ENCODE measurements at places on chromosomes 16 and 17. TPM values are rescaled to one million over a fixed set of nuclear protein-coding genes. Genes with fewer than 3 reads are reported as not detected.

The SLC5A11 gene
- 0.11 TPM for total RNA-seq

GRCh38 chr17:3558603-3559269, 1.1 kb upstream of the TRPV3 start:
- DNase-seq, result peak; percentile 11

The UMOD gene
- not detected for total RNA-seq

- DNase-seq, result no peak
Observed at GRCh38 chr17:13415871-13416416, 185.8 kb downstream of the HS3ST3A1 start.

GRCh38 chr16:79627092-79627491, 26.6 kb upstream of the MAF start:
- no peak for DNase-seq

DNA sequence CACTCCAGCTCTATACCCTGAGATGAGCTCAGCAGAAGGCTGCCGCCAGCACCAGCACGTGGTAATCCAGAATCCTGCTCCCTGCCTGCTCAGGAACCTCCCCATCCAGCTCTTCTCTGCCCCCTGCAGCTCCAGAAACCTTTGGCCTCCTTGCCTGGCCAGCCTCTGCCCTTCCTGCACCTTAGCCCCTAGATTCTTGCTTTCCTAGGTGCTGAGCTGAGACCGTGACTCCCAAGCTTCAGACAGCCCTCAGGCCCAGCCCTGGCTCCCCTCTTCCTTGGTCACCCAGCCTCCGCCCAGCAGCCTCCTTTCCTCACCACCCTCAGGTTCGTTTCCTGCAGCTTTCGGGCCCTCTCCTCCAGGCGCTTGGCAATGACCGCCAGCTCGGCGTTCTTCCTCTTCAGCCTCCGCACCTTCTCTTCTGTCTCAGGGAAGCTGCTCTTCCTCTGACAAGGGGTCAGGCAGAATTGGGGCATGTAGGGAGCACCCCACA, 2.6 kb downstream of the TSPOAP1 start:
- DNase-seq, result no peak

DNA sequence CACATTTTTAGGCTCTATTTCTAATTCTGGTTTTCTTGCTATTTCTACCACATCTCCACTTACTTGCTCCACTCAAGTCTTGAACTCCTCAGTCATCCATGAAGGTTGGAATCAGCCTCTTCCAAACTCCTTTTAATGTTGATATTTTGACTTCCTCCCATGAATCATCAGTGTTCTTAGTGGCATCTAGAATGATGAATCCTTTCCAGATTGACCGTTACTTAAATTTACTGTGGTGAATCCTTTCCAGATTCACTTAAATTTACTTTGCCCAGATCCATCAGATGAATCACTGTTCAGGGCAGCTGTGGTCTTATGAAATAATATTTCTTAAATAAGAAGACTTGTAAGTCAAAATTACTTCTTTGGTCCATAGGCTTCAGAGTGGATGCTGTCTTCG, 32.4 kb downstream of the CLTC start:
- no peak for DNase-seq

GRCh38 chr16:80122115-80122514, 418.7 kb upstream of the DYNLRB2 start:
- DNase-seq, result no peak

DNA sequence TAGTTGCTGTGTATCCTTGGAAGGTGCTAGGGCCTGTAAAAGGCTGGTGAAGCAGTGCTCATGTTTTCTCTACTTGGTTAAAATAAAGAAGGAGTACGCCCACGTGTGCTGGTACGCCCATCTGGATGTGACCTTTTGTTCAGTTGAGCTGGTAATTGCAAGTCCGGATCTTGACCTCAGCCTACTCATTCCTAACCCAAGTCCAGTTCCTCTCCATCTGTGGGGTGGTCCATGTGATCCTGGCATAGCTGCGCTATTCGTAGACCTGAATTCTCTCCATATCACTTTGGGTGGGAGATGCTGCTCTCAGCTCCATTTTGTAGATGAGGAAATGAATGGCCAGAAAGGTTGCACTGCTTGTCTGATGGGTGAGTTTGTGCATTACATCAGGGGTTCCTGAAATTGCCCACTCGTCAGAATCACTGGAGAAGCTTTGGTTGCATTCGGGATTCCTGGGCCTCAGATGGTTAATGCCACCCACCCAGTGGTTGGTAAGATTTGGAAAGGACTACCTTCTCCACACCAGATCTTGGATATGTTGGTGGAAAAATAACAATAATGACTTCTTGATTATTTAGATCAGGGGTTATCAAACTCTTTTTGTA, 328.8 kb downstream of the CPPED1 start:
- DNase-seq, result no peak

DNA sequence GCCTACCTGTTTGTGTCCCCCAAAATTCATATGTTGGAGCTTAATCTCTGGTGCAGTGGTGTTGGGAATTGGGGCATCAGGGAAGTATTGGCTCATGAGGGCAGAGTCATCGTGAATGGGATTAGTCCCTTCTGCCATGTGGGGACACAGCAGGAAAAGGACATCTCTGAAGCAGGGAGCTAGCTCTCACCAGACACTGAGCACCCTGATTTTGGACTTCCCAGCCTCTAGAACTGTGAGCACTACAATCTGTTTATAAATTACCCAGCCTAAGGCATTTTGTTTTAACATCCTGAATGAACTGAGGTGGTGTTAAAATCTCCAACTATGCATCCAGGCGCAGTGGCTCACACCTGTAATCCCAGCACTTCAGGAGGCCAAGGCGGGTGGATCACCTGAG, 206.0 kb downstream of the SEC14L1 start:
- no peak for DNase-seq

GRCh38 chr17:58822148-58823050, 66.7 kb downstream of the PPM1E start:
- no peak for DNase-seq

DNA sequence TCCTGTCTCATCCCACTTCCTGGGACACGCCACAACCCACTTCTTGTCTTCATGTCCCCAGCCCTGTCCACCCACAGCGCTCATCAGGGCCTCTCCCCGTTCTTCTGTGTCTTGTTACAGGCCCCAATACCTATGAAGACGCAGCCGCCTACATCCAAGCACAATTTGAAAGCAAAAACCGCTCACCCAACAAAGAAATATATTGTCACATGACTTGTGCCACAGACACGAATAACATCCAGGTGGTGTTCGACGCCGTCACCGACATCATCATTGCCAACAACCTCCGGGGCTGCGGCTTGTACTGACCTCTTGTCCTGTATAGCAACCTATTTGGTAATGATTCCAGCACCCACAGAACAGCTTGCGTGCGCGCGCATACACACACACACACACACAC, 70.6 kb downstream of the AMFR start:
- DNase-seq, result no peak

The KRTAP2-1 gene
- total RNA-seq, result not detected

The THOC6 gene
- total RNA-seq, result 12.9 TPM

DNA sequence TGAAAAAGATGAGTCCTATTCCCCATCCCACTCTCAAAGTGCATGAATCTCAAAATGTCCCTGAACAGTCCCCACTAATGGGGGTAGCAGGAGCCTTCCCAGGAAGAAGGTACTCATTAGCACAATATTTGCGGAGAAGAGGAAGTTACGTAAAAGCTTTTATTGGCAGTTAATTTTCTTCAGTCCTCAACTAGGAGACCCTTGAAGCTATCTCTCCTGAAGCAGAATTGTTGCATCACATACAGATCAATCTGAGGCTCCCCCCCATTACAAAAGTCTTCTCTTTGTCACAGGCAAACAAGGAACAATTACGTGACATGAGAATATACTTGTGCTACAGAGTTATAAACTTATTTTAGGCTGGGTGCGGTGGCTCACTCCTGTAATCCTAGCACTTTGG, 14.2 kb downstream of the SLFN12L start:
- no peak for DNase-seq

DNA sequence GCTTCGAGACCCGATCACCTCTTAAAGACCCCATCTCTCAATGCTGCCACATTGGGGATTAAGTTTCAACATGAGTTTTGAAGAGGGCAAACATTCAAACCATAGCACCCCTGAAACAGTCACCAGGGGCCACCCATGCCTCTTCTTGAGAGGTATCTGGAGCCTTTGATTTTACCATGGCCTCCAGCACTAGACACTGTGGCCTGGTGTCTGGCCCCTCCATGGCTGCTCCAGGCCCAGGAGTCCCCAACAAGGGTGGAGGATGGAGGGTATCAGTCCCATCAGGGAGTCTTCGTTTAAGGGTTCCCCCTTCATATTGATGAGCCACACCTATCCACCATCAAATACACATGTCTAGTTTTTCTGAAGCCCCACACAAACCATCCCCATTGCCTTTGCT, 66.5 kb upstream of the CDH5 start:
- no peak for DNase-seq

DNA sequence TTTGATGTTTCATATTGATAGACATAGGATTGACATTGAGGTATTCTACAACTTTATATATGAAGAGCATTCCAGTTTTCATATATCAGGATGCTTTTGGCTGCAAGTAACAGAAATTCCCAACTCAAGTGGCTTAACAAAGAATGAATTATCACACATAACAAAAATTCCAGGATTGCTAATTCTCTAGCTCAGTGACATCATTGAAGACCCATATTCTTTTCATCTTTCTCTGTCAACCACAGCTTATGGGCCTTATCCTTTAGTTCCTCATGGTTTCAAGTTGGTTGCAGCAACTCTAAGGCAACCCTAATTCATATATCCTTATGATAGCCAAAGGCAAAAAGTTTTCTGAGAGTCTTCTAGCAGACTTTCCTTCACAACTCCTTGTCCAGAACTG, 91.5 kb upstream of the HAS3 start:
- DNase-seq, result no peak

The SGF29 gene
- total RNA-seq, result 40.3 TPM

The ICAM2 gene
- 54.7 TPM for total RNA-seq

The TIGD7 gene
- total RNA-seq, result 1.5 TPM

DNA sequence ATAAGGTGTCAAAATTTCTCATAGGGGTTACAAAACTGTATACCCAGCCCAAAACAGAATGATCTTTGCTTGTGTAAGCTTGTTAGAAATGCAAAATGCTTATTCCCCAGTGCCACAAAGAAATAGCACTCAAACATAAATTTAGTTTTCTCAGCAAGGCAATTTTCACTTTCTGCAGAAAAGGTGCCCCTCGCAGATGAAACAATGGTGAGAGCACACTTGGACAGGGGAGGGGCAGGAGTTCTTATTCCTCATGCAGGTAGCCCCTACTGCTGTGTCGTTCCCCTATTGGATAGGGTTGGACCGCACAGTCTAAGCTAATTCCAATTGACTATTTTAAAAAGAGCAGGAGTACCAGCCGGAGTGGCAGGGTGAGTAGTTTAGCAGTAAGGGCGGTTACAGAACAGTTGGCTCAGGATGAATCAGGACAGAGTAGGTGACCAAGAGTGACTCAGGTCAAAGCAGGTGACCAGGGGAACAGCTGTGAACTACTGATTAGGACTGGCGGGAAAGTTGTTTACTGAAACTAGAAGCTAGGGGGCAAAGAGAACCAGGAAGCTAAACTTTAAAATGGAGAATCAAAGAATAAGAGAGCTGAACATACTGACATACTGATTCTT, 5.5 kb upstream of the LDHD start:
- no peak for DNase-seq

- no peak for DNase-seq
Observed at GRCh38 chr17:8122924-8123694, 797 bp downstream of the HES7 start.

DNA sequence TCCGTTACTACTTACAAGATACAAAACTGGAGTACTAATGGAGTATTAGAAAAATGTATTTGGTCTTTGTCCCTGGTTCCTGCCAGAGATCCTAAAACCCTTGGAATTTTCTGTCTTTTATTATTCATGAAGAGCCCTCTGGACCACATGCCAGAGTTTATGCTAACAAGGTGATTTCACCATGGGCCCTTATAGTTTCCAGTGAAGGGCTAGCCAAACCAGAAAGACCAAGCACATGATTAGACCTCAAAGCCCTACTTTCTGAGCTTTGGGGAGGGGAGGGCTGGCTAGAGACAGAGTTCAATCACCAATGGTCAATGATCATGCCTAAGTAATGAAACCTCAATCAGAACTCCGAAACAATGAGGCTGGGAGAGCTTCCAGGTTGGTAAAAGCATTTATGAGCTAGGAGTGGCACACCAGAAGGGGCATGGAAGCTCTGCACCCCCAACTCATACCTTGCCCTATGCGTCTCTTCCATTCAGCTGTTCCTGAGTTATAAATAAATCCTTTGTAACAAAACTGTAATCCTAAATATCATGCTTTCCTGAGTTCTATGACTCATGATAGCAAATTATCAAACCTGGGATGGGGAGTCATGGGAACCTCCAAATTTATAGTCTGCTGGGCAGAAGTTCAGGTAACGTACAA, 10.4 kb downstream of the DCUN1D3 start:
- DNase-seq, result no peak

The ADAMTS18 gene
- not detected for total RNA-seq

The ELAC2 gene
- total RNA-seq, result 53.3 TPM

DNA sequence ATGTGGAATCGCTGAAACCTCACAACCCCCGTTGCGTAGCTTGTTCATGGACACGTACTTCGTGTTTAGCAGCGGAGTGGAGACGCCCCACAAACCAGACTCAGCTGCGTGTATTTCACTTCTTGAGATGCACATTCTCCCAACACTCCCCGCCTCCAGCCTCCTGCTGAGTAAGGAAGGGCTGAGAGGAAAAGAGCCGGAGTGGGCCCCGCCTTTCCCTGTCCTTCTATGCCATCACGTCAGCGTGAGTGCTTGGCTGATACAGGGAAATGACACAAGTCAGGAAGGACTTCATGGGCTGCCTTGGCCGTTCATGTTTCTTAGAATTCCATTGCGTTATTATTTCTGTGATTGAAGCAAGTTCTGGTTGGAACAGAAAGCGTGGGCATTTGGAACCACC, 68.6 kb upstream of the CBX4 start:
- DNase-seq, result no peak

DNA sequence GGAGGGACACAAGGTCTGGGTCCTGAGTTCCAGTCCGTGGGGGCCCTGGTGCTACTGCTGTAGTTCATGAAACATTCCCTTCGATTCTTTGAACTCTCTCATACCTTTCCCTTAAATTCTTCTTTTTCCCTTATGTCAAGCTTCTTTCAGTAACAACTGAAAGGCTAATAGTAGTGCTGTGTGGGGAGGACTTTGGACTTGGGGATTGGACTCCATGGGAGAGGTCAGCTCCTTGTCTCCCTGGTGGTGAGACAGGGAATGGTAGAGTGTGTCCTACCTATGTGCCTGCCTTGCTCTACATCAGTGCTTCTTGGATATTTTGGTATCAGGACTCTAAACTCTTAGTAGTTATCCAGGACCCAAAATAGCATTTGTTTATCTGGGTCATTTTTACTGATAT, 628.1 kb downstream of the WWOX start:
- no peak for DNase-seq

The KIF1C gene
- 12.2 TPM for total RNA-seq

GRCh38 chr17:76673729-76674128, 30.2 kb upstream of the ST6GALNAC1 start:
- DNase-seq, result no peak
